ENCODE measurements at places on chromosomes 4 and X.

DNA sequence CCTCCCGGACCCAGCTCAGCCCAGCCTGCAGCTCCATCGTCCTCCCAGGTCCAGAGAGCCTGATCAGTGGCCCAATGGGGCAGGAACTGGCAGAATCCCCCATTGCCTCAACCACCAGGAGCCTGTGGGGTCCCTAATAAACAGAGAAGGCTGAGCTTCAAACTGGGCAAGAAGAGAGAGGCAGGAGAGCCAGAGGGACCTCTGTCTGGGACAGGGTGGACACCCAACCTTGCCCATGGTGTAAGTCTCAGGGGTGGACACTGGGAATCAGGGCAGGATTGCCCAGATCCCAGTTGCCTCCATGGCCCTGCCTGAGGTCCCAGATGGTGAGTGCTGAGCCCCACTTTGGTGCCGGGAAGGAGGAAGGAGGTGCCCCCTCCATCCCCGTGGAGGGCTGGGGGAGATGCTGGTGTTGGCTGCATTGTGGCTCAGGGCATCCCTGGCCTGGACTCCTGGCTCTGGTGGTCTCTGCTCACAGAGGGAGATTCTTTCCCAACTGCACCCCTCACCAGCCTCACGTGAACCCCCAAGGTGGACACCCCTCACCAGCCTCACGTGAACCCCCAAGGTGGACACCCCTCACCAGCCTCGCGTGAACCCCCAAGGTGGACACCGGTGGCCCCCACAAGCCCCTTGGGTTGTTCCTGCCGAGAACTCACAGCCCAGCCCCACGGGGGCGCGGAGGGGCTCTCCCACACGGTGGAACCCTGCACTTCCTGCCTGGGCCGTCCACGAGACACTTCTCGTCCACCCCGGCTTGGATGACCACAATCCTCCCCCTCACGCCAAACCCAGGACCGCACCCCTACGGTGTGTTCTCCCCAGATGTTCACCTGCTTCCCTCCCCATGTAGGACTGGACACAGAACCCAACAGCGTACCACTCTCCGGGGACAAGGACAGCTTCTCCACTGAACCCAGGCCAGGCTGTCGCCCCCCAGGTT is 5.4 kb downstream of the CPLX1 start:
- H3K27me3 ChIP-seq = peaks cover 95% of the 10 kb centered on the region
- no peak for DNase-seq
- H3K4me1 ChIP-seq = no peaks in the 10 kb centered on the region
- no peaks in the 10 kb centered on the region for H3K36me3 ChIP-seq
- no peak overlapping the region for H3K27ac ChIP-seq

GRCh38 chrX:7746856-7747255 is 96.1 kb upstream of the VCX start:
- H3K27me3 ChIP-seq = no peaks in the 10 kb centered on the region
- no peak for DNase-seq
- H3K4me1 ChIP-seq = no peaks in the 10 kb centered on the region
- no peak overlapping the region for H3K4me3 ChIP-seq
- no peaks in the 10 kb centered on the region for H3K36me3 ChIP-seq

GRCh38 chr4:4506961-4507360 is 34.9 kb downstream of the STX18 start:
- no peak overlapping the region for H3K27ac ChIP-seq
- peaks cover 11% of the 10 kb centered on the region for H3K27me3 ChIP-seq
- peaks cover 9% of the 10 kb centered on the region for H3K4me1 ChIP-seq

DNA sequence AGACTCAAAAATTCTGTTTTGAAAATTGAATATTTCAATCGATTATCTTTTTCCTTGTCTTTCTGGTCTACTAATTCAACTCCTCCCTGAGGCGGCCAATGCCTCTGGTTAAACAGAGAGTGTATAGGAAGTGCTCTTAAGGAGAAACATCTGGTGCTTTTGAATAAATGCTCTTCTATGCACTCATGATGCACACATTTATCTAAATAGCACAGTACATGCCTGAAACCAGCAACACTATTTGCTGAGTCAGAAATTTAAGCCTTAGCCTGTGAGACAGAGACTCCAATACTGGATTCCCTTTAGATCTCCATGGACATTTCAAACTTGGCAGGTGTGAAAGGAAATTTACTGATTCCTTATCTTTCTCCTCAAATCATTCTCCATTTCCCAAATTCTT is 118.6 kb downstream of the SLIT2 start:
- peaks cover 8% of the 10 kb centered on the region for H3K4me1 ChIP-seq
- no peaks in the 10 kb centered on the region for H3K27me3 ChIP-seq
- H3K36me3 ChIP-seq = no peaks in the 10 kb centered on the region
- H3K27ac ChIP-seq = no peak overlapping the region
- H3K4me3 ChIP-seq = no peak overlapping the region

- peaks cover 15% of the 10 kb centered on the region for H3K4me1 ChIP-seq
- H3K4me3 ChIP-seq = no peak overlapping the region
- H3K27me3 ChIP-seq = no peaks in the 10 kb centered on the region
- no peak for DNase-seq
- H3K27ac ChIP-seq = no peak overlapping the region
- no peaks in the 10 kb centered on the region for H3K36me3 ChIP-seq
Observed at GRCh38 chrX:42247241-42247640, 323.9 kb upstream of the CASK start.

GRCh38 chrX:70301716-70302115 is 11.8 kb downstream of the KIF4A start:
- H3K27ac ChIP-seq = no peak overlapping the region
- DNase-seq = no peak
- H3K27me3 ChIP-seq = no peaks in the 10 kb centered on the region
- H3K4me1 ChIP-seq = no peaks in the 10 kb centered on the region
- H3K36me3 ChIP-seq = peaks cover 53% of the 10 kb centered on the region

DNA sequence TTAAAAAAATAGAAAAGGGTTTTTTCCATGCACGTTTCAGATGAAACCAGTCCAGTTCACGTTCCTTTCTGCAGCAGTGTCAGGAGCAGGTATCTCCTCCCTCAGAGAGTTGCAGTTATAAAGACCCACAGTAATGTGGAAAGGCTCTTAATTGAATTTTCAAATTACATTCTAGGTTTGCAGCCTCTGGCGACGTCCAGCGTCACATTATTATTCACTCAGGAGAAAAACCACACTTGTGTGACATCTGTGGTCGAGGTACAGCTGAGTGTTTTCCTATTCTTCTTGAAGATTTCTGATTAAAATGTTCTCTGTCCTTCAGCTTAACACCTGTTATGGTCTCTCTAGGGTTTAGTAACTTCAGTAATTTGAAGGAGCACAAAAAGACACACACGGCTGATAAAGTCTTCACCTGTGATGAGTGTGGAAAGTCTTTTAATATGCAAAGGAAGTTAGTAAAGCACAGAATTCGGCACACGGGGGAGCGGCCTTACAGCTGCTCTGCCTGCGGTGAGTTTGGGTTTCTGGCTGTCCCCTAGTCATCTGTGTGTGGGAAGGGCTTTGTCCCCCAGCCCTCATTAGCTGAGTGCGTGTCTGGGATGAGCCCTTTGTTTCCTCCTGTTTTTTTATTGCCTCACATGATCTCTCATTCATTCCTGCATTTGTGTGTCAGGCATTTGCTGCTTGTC is 25.6 kb downstream of the ZBTB49 start:
- no peaks in the 10 kb centered on the region for H3K27me3 ChIP-seq
- peak overlapping the region; percentile 32 for H3K27ac ChIP-seq
- DNase-seq = no peak

- no peak overlapping the region for H3K4me3 ChIP-seq
- DNase-seq = no peak
- no peaks in the 10 kb centered on the region for H3K36me3 ChIP-seq
- no peaks in the 10 kb centered on the region for H3K27me3 ChIP-seq
Observed at GRCh38 chr4:69830560-69831269, 29.2 kb downstream of the SULT1E1 start.

- H3K36me3 ChIP-seq = peaks cover 23% of the 10 kb centered on the region
- H3K4me1 ChIP-seq = no peaks in the 10 kb centered on the region
- no peak for DNase-seq
- no peak overlapping the region for H3K27ac ChIP-seq
Observed at GRCh38 chr4:74845834-74846233, 51.5 kb upstream of the BTC start.

DNA sequence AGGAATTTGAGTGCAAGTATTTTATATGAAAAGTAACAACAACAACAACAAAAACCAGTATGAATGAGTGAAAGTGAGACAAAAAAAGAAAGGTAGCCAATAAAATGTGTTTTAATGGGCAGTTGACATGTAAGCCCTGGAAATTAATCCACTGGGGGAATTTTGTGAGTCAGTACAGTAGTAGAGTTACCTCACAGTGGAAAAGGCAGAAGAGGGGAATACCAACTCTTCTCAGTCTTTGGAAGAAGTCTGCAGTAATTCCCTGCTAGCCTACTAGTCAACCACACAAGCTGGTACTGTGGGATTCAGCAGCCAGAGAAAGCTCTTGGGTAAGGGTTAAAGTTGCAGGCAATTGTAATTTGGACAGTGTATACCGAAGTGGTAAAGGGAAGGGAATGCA is 76.3 kb upstream of the IL15 start:
- H3K4me3 ChIP-seq = no peak overlapping the region
- DNase-seq = no peak
- H3K27me3 ChIP-seq = no peaks in the 10 kb centered on the region
- H3K4me1 ChIP-seq = no peaks in the 10 kb centered on the region

DNA sequence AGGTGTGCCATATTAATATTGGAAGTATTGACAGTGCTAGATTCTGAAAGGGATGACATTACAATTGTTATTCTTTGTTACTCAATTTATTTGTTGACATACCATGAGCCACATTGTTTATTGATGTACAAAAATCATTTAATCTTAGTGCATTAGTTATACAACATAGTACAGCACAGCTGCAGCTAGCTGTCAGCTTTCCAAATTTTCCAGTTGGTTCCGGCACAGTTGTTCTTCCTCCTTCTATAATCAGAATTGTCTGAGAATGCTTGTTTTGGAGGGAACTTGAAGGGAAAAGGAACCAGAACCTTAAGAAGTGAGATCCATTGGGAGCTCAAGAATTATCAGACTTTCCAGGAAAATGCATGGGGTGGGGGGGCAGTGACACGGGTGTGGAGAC is 281.4 kb downstream of the ZIC3 start:
- H3K4me1 ChIP-seq = peaks cover 30% of the 10 kb centered on the region
- H3K36me3 ChIP-seq = no peaks in the 10 kb centered on the region
- no peak for DNase-seq
- H3K27ac ChIP-seq = no peak overlapping the region
- no peak overlapping the region for H3K4me3 ChIP-seq

- H3K4me1 ChIP-seq = peaks cover 7% of the 10 kb centered on the region
- H3K27ac ChIP-seq = no peak overlapping the region
- no peak for DNase-seq
- peaks cover 32% of the 10 kb centered on the region for H3K36me3 ChIP-seq
Observed at GRCh38 chrX:9707306-9708033, 58.2 kb downstream of the GPR143 start.

GRCh38 chr4:98939892-98940298 is 11.0 kb upstream of the EIF4E start:
- H3K4me3 ChIP-seq = no peak overlapping the region
- H3K27ac ChIP-seq = peak overlapping the region; percentile 36
- H3K36me3 ChIP-seq = no peaks in the 10 kb centered on the region

- no peaks in the 10 kb centered on the region for H3K4me1 ChIP-seq
- no peaks in the 10 kb centered on the region for H3K27me3 ChIP-seq
- H3K4me3 ChIP-seq = no peak overlapping the region
- no peak overlapping the region for H3K27ac ChIP-seq
- peaks cover 41% of the 10 kb centered on the region for H3K36me3 ChIP-seq
- no peak for DNase-seq
Observed at GRCh38 chrX:147738265-147738664, 173.5 kb upstream of the FMR1 start.

Measured in WTC11 (cell line).